ENCODE measurements at places on chromosomes 11 and 22.

- DNase-seq = no peak
Measured at GRCh38 chr11:15171956-15172355, 57.2 kb downstream of the INSC start.

- no peak for DNase-seq
Measured at GRCh38 chr11:48167380-48167779, 49.2 kb upstream of the OR4B1 start.

DNA sequence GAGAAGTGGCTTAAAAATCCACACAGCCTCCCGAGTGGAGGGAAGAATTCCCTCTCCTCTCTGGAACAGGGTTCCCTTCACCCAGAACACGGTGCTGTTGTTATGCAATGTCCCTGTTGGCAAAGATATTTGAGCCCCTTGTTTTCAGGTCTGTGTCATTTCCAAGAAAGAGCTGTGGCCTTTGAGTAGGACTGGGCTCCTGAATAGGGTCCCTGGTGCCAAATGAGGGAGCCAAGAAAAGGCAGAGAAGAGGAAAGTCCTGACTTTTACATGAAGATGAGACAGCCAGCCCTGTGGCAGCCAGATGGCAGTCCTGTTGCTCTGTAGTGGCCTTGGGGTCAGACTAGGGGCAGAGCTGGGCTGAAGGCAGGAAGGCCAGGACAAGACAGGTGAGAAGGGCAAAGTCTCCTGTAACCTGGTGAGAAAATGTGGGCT, 51.2 kb upstream of the ELF5 start:
- no peak for DNase-seq

GRCh38 chr11:114412946-114413345, 12.5 kb downstream of the RBM7 start:
- DNase-seq = no peak

GRCh38 chr22:19598054-19598855, 74.0 kb upstream of the CLDN5 start:
- no peak for DNase-seq

DNA sequence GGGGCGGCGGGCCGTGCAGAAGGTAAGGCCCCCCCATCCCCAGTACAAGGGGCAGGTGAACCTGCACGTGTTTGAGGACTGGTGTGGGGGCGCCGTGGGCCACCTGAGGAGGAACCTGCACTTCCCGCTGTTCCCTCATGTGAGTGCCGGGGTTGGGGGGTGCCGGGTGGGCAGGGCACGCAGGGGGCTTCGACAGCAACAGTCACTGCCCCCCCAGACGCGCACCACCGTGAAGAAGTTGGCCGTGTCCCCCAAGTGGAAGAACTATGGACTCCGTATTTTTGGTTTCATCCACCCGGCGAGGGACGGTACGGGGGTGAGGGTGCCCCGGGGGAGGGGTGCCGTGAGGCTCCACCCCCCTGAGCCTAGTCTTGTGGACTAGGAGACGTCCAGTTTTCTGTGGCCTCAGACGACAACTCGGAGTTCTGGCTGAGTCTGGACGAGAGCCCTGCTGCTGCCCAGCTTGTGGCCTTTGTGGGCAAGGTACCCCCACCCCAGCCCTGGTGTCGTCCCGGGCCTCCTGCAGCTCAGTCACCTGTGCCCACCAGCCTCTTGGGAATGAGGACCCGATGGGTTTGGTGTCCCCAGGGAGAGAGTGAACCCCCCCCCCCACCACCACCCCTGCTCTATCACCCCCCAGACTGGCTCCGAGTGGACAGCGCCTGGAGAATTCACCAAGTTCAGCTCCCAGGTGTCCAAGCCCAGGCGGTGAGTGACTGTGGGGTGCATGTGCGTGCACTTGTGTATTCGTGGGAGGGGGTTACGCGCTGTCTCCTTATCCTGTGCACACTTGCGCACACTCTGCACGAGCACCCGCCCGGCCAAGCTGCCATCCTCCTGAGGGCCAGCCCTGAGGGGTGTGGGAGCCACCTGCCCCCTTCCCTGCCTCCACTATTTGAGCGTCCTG, 3.8 kb downstream of the B4GALNT4 start:
- no peak for DNase-seq

- no peak for DNase-seq
Measured at GRCh38 chr11:104572279-104572678, 326.0 kb downstream of the CASP12 start.

DNA sequence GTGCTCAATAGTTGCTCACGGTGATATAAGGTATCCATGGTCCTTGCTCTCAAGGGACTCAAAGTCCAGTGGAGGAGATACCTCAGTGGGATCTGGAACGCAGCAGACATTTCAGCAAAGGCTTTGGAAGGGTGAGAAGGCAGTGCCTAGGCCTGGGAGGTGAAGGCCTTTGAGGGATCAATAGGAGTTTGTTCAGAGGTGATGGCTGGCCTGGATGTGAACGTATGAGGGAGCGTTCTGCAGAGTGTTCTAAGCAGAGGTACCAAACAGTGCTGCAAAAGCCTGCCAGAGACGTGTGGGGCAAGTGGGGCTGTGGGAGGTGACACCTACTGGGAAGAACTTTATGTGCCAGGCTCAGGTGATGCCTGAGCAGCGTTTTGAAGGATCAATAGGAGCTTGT, 7.4 kb upstream of the MB start:
- DNase-seq = no peak

- DNase-seq = no peak
Measured at GRCh38 chr22:26847816-26848215, 190.4 kb downstream of the MIAT start.

- DNase-seq = no peak
Measured at GRCh38 chr11:118612378-118612777, 5.0 kb downstream of the PHLDB1 start.

- DNase-seq = no peak
Measured at GRCh38 chr22:20131859-20132685, 468 bp downstream of the ZDHHC8 start.

DNA sequence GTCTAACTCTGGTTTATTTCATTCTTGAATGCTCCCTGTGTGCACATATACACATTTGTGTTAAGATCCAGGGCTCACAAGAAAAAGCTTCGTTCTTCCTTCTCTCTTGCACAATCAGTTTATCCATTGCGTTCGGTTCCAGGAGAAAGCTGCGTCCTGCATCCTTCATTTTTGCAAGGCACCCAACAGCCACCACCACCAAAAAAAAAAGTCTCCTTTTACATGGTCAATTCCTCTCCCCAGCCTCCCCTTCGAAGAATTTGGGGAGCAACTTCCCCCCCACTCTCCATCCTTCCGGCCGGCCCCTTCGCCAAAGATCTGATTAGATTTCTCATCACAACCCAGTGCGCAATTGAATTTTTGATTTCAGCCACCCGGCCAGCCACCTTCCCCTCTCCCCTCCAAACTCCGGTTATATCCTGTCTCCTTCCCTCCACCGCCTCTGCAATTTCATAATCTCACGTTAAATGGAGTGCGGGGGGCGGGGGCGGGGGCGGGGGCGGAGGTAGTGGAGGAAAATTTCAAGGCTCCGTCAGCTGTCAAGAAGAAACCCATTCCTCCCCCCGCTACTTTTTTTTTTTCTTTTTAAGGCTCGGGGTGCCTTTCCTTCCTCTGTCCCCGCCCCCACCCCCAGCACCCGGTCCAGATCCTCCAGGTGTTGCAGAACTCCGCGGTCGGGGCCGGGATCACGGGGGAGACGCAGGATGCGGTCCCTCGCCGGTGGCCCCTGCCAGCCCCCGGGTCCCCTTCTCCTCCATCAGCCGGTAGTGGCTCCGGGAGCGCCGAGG, 1166.5 kb downstream of the LRRC4C start:
- no peak for DNase-seq

GRCh38 chr11:72524711-72525110, 90.4 kb upstream of the CLPB start:
- DNase-seq = no peak

DNA sequence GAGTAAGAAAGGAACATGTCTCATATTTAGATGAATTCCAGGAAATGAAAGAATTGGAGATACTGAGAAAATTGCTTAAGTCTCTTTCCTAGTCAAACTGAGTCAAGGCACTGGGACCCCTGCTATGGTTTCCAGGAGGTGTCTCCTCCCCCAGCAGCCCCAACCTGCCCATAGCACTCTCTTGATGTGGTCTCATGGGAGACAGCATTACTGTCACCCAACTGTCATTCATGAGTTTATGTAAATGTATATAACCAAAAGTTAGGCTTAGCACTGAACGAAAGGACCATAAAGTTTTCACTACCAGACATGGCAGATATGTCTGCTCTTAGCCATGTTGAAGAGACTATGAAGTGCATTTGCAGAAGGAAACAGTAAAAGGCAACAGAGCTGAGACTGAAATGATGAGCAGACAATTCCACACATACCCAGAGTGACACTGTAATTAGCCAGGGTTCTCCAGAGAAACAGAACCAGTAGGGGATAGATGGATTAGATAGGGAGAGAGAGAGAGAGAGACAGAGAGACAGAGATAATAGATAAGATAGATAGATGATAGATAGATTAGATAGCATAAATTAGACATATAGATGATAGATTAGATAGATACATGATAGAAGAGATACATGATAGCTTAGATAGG, 328.1 kb downstream of the BRD1 start:
- DNase-seq = no peak

DNA sequence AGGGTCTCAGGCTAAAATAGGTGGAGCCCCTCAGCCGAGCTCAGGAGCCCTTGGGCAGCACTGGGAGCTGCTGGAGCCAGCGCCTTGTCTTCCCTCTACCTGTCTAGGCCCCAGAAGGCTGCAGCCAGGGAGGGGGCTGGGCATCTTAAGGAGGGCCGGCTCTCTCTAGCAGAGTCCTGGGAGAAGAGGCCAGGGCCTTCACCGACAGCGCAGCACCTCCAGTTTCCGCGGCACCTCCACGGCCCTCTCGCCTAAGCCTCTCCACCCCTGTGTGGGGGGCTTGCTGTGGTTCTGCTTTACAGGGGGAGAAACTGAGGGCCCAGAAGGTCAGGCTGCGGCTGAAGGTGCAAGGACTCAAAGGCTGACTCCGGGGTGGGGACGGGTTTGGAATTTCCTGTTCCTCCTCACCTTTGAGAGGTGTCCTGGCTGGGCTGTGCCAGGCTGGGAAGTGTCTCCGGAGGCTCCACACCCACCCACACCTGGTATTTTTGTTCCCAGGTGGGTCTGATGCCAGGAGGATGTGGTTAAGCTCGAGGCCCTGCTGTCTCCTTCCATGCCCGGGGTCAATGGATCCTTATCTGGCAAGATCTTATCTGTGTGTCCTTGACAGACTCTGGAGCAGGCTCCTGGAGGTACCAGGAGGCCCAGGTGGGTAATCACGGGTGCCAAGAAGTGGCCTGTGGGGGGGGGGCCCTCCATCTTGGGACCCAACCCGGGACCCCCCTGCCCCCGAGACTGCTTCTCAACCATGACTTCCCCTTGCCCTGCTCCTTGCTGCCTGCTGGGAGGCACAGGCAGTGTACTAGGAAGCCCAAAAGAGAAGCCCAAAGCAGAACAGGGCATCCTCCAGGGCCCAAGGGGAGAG, 95.3 kb upstream of the FGF3 start:
- no peak for DNase-seq

- no peak for DNase-seq
Measured at GRCh38 chr11:47675851-47676250, 33.5 kb upstream of the MTCH2 start.

DNA sequence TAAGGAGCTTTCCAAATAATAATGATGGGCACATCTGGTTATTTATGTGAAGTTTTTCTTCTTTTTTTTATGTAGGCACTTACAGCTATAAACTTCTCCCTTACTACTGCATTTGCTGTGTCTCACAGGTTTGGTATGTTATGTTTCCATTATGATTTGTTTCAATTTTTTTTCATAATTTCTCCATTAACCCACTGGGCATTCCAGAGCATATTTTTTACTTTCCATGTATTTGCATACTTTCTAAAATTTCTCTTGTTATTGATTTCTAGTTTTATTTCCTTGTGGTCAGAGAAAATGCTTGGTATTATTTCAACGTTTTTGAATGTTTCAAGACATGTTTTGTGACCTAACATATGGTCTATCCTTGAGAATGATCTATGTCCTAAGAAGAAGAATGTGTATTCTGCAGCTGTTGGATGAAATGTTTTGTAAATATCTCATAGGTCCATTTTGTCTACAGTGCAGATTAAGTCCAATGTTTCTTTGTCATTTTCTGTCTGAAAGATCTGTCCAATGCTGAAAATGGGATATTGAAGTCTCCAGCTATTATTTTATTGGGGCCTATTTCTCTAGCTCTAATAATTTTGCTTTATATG, 362.1 kb downstream of the DDX10 start:
- no peak for DNase-seq

DNA sequence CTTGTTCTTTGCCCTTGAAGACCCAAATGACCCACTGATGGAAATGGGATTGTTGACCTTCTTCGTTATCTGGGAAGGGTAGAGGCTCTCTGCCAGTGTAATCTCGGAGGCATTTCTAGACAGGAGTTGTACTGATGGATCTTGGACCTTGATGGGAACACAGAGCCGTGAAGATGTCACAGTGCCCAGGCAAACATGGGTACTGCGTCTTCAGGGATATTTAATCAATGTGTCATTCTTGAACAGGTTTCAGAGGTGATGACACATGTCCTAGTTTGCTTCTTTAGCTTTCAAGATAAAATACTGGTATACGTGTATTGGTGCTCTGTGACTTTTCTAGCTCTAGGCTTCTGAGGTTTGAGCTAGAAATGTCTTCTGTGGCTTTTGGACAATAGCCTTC, 6.2 kb downstream of the LDLRAD3 start:
- no peak for DNase-seq

GRCh38 chr22:40637183-40638150, 948 bp upstream of the MRTFA start:
- no peak for DNase-seq

- no peak for DNase-seq
Measured at GRCh38 chr22:37115032-37115431, 5.5 kb upstream of the TMPRSS6 start.

DNA sequence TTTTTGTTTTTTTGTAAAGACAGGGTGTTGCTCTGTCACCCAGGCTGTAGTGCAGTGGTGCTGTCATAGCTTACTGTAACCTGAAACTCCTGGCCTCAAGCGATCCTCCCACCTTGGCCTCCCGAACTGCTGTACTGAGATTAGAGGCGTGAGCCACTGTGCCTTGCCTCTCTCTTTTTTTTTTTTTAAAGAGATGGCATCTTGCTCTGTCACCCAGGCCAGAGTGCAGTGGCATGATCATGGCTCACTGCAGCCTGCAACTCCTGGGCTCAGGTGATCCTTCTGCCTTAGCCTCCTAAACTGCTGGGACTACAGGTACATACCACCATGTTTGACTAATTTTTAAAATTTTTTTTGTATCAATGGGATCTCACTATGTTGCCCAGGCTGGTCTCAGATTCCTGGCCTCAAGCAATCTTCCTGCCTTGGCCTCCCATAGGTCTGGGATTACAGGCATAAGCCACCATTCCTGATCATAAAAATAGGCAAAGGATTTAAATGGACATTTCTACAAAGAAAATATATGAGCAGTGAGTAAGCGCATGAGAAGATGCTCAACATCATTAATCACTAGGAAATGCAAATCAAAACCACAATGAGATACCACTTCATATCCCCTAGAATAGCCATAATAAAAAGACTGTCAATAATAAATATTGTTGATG, 17.3 kb upstream of the CLNS1A start:
- no peak for DNase-seq

All from left renal pelvis (tissue), 4 donors.